NCI-H146 (cell line): ENCODE measurements at places on chromosomes 3 and 15.

DNA sequence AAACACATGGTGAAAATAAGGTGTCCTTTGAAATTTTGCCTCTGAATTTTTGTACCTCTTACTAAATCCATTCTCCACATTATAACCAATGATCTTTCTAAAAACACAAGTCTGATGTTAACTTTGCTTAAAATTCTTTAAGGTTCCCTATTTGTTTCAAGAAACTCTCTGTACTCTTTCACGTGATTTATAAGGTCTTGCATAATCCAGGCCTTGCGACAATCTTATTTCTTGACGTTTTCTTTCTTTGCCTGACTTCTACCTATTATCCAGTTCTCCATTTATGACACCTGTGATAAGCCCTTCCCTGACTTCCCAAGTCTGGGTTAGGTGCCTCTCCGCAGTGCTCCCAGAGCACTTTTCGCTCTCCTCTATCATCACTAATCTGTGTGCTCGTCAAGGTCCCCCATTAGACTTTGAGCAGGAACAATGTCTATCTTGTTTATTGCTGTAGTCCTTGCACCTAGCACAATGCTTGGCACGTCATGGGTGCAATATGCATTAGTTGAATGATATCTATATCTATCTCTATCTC, 24.3 kb upstream of the KPNA1 start:
- DNase-seq, result no peak

DNA sequence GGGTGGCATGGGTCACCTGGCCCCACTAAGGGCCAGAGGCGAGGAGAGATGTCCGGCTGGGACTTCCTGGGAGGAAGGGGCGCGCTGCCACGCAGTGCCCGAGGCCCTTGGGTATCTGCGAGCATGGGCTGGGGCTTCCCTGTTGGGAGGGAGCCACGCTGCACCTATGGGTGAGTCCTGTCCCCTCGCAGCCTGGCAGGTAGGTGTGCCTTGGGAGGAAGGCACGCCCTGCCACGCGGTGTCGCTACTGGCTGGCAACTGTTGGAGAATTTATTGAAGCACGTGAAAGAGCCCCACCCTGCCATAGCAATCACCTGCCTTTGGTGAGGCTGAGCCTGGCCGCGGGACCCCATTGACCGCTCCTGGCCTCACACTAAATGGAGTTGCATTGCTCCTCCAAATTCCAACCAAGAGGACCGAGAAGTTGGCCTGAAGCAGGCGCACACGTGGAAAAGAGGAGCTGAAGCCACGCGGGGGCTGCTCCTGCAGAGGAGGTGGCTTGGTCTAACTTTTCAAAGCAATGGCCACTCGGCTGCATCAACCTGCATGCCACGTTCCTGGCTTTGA, 134.2 kb downstream of the TJP1 start:
- no peak for DNase-seq

DNA sequence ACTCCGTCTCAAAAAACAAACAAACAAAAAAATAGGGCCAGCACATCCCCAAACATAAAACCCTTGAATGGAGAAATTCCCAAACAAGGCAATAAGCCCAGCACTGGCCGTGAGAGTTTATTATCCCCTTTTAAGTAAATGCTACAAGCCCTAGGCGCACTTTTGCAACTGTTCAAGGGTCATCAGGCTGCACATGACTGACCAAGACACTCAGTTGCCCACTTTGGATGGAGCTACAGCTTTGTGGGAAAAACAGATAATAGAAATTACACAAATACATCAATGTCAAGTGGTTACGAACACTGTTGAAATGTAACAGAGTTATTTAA, 33.7 kb upstream of the ZNF445 start:
- DNase-seq, result no peak

DNA sequence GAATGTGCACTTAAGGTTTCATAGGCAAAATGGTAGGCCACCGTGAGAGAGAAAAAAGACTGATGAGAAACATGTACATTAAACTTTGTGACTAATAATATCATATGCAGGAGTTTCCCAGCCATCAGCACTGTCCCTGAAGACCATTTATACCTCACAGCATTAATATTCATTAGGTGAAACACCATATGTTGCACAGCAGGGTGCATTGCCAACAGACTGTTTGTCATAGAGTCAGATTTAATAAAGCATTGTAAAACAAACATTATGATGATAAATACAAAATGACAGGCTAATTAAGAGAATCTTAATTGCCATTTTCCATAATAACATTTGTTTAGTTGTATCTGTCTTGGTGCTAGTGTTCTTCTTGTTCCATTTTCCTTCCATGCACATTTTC, 578.3 kb downstream of the EPHA3 start:
- DNase-seq, result peak; percentile 74

DNA sequence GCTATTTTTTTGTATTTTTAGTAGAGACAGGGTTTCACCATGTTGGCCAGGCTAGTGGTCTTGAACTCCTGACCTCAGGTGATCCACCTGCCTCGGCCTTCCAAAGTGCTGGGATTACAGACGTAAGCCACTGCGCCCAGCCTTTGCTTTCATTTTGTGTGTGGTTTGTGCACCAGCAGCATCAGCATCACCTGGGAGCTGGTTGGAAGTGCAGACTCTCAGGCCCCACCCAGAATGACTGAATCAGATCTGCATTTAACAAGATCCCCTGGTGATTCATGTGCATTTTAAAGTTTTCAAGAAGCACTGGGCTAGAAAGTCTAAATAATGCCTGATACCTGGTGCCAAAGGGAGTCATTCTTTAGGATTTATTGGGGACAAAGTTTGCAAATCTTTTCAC, 73.4 kb upstream of the BNIP2 start:
- DNase-seq, result no peak
